ENCODE measurements at places on chromosomes 6 and 20.

DNA sequence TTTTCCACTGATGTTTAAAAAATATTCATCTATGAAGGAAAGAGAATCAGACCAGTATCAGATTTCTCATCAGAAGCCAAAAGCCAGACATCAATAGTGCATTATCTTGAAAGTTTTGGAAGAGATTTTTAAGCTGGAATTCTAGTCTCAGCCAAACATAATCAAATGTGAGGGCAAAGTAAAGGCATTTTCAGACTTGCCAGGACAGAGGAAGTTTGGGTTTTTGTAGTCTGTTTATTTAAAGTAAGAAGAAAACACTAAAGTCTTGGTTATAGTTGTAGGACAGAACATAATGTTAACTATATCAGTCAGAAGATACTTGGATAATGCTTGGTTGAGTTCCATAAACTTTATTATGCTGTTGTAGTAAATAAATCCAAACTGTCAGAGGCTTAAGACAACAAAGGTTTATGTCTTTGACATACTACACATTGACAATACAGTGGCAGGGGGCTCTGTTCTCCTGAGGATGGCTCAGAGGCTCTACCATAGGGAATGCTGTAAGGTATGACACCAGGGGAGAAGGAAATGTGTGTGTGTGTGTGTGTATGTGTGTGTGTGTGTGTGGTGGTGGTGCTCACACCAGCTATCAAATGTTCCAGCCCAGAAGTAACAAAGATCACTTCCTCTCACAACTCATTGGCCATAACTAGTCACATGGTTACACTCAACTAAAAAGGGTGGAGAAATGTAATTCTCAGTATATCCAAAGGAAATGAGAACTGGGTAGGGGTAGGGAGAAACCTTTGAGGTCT is 26.7 kb upstream of the YWHAB start:
- DNase-seq = no peak

DNA sequence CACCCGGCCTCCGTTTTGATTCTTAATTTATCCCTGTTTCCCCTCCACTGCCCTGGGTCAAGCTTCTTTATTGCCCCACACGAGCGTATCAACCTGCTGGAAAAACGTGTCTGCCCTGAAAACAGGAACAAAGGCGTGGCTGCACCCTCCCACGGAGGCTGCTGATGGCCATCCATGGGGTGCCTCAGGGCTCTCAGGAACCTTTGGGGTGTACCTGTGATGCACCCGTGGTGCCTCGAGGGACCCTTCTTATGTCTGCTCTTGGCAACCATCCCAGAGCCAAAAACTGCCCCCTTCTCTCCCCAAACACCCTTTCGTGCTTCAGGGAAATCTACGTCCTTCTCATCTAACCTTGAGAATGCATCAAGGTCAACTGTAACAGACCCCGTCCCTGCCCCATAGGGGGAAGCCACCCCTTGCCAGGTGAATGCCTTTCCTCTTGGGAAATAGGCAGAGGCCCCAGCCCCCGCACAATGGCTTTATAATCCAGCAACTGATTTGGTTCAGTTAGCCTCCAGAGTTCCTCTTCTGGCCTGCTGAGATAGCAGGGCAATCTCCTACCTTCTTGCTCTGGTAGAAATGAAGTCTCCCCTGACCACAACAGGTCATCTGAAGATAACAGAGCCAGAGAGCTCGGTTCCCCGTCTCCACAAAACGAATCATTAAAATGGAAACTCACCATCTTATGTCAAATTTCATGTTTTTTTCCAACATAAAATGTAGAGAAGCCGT is 29.4 kb downstream of the PSMG4 start:
- DNase-seq = no peak

- no peak for DNase-seq
Measured at GRCh38 chr6:46062991-46063390, 47.3 kb upstream of the CLIC5 start.

- DNase-seq = no peak
Measured at GRCh38 chr20:44404204-44405181, 49.0 kb downstream of the HNF4A start.

GRCh38 chr6:167968091-167968490 is 29.4 kb upstream of the KIF25 start:
- no peak for DNase-seq

DNA sequence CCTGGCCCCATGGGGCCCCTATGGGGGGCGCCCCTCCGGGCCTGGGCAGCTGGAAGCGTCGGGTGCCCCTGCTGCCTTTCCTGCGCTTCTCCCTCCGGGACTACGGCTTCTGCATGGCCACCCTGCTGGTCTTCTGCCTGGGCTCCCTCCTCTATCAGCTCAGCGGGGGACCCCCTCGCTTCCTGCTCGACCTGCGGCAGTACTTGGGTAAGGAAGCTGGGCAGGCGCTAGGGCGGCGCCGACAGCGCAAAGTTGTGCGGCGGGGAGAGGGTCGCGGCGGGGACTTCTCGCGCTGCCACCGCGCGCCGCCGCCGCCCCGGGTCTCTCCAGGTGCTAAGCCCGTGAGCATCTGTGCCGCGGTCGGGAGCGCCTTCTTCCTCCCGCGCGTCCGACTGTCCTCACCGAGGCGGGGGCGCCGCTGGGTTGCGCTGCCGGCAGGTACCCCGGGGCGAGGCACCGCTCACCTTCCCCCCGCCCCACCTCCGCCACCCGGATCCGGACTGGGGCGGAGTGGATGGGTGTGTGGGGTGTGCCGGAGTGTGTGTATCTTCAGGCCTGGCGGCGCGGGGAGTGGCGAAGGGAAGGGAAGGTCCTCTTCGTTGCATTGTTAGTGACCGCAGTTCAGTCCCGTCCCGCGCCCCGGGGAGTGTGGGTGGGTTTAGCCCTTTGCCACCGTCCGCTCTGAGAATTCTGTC is 788 bp downstream of the UST start:
- peak; percentile 59 for DNase-seq

DNA sequence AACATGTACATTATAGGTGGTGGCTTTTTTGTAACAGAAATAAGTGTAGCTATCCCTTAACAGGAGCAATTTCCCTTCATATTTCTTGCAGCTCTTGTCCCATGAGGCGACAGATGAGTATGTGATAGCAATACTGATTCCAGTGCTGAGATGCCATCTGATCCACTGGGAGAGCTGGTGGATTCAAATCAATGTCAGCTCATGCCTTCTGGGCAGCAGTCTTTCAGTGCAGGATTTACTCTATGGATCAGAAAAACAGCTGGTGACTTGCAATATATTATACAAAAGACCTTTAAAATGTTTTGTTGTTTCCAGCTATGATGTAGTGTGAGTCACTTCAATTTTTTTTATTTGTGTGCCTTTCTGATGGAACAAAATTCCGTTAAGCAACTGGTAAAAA is 259.9 kb upstream of the SASH1 start:
- no peak for DNase-seq

DNA sequence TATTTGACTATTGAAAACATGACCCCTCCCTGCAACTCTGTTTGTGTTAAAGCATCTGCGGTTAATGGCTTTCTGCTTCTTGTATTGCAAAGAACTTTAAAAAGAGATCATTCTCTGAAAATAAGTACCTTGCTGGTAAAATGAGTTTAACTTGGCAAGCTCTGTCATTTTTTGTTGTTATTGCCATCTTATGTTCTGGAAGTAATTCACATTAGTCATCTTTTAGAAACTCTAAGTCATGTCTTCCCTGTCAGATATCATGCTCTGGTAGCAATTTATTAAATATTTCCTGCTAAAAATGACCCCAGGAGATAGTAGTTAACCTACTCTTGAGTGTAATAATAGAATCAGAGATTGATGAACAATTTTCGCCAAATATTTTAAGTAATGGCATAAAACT is 890.6 kb downstream of the KIF16B start:
- DNase-seq = no peak

- DNase-seq = no peak
Measured at GRCh38 chr6:163162007-163162873, 252.3 kb upstream of the QKI start.

DNA sequence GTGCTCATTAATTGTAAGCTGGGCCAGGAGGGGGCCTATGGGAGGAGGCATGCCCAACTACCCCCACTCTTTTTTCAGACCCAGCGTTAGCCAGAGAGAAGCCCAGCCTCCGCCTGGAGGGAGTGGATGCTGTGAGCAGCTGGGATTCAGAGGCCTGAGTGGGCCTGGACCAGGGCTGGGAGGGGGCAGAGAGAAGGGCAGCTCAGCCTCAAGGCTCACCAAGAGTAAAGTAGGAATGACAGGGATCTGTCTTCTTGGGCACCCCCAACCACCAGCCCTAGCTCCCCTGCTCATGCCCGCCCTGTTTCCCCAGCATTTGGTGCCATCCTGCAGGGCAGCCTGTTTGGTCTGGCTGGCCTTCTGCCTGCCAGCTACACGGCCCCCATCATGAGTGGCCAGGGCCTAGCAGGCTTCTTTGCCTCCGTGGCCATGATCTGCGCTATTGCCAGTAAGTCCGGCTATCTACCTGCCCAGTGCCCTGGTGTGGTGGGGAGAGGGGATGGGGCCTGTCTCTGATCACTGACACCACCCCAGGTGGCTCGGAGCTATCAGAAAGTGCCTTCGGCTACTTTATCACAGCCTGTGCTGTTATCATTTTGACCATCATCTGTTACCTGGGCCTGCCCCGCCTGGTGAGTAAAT is 6.8 kb downstream of the SLC29A1 start:
- no peak for DNase-seq

GRCh38 chr20:14830466-14830865 is 493.1 kb upstream of the FLRT3 start:
- DNase-seq = no peak

DNA sequence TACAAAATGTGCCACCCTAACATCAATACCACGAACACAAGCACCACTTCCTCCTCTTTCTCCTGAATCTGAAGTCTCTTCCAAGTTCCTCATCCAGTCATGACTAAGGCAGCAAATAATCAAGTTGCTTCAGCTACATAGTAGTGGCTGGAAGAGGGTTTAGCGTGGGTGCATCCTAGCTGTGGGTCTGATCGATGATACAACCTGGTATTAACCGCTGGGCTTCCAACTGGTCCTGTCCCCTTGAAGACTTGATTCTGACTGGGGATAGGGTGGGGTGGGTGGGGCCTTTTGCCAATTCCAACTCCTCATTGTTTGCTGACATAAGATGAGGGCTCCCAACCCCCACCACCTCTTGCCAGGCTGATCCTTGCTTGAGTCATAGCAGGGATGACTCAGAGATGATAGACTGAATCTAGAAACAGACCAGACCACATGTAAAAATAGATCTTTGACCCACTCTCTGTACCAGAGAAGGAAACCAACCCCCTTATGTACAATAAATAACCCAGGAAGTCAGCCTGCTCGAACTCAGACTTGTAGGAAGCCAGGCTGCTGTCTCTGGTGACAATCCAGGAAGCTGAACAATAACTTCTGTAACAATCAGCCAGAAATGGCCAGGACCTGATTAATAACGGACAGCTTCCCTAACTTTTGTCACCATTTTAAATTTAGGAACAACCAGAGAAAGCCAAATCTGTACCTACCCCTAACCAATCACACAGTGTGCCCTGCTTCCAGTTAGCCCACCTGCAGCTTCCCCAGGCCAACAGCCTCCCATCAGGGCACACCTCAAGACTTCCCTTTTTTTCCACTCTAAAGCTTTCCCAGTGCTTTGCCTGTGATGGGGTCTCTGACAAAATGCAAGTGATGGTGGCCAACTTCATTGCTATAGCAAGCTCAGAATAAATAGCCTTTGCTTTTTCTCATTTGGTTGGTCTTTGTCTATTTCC is 68.9 kb upstream of the FAM184A start:
- DNase-seq = no peak

DNA sequence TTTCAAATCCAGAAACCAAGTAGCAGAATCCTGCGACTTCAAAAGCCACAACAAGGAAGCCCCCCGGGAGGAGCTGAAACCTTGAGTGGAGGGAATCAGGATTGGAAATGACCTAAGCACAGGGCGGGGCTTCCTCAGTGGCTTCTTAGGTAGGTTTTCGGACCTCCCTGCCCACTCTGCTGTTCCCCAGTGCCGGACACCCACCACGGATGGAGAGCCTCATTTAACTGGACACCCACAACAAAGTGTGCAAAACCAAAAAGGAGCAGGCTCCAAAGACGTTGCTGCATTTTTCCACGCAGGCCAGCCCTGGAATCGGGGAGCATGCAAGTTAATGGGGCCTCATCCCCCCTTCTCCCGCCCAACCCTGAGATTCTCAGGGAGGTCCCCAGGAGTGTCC is 144.4 kb downstream of the NFATC2 start:
- DNase-seq = no peak

- DNase-seq = no peak
Measured at GRCh38 chr20:3166338-3166912, 6.8 kb upstream of the FASTKD5 start.

- no peak for DNase-seq
Measured at GRCh38 chr20:64037498-64038213, 1.7 kb downstream of the C20orf204 start.

DNA sequence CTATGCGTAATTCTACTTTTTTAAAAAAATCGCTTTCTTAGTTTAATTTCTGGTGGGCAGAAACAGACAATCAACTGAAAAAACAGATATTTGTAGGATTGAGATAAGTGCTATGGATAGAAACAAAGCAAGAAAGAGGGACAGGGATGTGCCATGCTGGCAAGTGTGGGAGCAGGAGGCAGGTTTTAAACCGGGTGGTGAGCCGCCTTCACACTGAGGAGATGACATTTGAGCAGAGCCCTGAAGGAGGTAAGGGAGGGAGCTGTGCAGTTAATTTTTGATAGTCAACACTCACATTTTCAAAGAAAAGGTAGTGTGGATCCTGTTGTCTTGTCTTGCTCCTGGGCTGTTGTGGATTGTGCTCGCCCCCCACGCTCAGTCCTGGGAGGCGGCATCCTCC is 46.8 kb upstream of the TMEM217 start:
- DNase-seq = no peak

DNA sequence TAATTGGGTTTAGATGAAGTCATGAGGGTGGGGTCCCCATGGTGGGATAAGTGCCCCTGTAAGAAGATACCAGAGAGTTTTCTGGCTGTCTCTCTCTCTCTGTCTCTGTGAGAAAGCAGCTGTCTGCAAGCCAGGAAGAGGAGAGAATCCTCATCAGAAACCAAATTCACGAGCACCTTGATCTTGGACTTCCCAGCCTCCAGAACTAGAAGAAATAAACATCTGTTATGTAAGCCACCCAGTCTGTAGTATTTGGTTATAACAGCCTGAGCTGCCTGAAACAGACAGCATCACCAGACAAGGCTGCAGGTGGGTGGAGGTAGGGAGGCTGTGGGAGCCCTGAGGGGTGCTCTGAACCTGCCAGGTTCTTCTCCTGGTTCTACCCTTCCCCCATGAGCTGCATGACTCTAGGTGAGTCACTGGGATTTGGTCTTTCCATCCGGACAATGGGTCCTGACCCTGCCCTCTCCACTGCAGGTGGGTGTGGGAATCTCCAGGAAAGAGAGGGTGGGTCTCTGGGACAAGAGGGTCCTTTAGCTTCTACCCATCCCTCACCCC is 34.3 kb upstream of the VEGFA start:
- DNase-seq = no peak

- no peak for DNase-seq
Measured at GRCh38 chr6:158843751-158844683, 24.8 kb upstream of the EZR start.

Measured in activated gamma-delta T cell treated with Interleukin-2 at 50 U/mL for 16 hours (primary cell).